ENCODE measurements at places on chromosomes 2 and 18.

DNA sequence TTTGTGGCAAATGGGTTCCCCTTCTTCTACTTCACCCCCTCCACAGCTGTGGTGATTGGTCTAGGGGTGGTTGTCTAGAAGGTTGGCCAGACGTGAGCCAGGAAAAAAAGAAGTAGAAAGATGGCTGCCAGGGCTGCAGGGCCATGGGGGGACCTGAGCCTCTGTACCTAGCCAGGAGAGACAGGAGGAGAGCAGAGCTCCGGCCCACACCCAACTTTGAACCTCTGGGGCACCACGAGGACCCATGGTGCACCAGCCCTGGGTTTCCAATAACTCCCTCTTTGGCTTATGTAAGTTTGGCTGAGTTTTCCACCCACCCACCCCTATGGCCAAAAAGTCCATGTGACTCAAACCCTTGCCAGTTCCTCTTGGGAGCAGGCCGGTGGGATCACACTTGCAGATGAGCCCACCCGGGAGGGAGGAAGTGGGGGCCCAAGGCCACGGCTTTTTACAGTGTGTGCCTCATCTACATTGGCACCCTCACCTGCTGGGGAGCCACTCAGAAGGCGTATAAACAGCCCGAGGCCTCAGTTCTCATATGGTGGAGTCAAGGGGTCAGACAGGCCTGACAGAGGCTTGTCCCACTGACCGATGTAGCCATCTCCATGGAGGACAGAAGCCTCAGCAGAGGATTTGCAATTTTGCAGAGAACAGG is 293.1 kb upstream of the HDAC4 start:
- no peak for DNase-seq

DNA sequence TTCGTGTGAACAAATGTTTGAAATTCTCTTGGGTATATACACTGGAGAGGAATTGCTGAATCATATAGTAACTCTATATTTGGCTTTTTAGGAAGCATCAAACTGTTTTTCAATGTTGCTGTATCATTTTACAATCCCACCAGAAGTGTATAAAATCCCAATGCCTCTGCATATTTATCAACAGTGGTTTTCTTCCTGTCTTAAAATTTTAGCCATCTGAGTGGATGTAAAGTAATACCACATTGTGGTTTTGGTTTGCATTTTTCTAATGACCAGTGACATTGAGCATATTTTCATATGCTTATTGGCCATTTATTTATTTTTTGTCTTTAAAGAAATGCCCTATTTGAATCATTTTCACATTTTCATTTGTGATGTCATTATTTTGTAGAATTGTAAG is 22.8 kb upstream of the LRP1B start:
- DNase-seq, result no peak

DNA sequence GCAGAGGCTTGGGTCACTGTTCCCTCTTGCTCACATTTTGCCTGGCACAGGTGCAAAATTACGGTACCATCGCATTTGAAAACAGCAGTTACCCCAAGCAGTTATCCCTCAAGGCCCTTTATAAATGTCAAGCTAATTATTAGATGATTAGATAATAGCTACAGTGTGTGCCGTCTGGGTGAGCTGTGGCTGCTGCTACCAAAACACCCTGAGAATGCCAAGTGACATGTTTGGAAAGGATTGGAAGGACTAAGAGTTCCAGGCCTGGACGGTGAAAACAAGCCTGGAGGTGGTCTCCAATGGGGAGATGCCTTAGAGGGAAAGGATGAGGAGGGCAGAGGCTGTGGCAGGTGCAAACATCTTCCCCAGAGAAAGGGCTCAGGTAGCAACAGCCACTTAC is 120.6 kb downstream of the CAPN13 start:
- no peak for DNase-seq

- DNase-seq, result no peak
Observed at GRCh38 chr2:65367524-65367923, 64.9 kb downstream of the SPRED2 start.

GRCh38 chr18:56937874-56938430 is 208.9 kb upstream of the BOD1L2 start:
- no peak for DNase-seq

- no peak for DNase-seq
Observed at GRCh38 chr18:3692113-3692621, 242.2 kb downstream of the TGIF1 start.

DNA sequence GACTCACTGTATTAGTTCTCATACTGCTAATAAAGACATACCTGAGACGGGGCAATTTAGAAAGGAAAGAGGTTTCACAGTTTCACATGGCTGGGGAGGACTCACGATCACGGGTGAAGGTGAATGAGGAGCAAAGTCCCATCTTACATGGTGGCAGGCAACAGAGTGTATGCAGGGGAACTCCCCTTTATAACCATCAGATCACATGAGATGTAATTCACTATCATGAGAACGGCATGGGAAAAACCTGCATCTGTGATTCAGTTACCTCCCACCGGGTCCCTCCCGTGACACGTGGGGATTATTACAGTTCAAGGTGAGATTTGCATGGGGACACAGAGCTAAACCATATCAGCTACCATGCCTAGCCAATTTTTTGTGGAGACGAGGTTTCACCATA is 168.2 kb downstream of the NEDD4L start:
- no peak for DNase-seq

Measured in stimulated activated CD4-positive, alpha-beta T cell treated with anti-CD3 and anti-CD28 coated beads, Interleukin-1b, Interleukin-23, amount 100 ng/mL, for 24 hours (primary cell).